Lung (tissue), 17 donors: ENCODE measurements at places on chromosomes 2 and 18.

- DNase-seq: no peak
These were observed 41.0 kb upstream of the GPR17 start for GRCh38 chr2:127604986-127605385.

DNA sequence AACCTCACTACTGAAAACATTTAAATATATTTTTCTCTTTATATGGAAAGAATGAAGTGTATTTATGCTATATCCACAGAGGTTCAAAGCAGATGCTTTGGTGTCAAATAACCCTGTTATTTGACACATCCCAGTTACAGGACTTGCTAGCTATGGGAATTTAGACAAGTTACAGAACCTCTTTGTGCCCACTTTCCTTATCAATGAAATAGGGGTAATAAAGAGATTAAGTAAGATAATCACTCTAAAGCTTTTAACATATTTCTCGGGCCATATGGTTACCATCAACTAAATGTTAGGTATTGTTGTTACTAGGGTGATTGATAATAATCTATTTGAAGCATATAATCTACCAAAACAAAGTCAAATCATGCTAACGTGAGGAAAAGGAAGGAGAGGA lies 1660.6 kb upstream of the NXPH2 start:
- no peak for DNase-seq

DNA sequence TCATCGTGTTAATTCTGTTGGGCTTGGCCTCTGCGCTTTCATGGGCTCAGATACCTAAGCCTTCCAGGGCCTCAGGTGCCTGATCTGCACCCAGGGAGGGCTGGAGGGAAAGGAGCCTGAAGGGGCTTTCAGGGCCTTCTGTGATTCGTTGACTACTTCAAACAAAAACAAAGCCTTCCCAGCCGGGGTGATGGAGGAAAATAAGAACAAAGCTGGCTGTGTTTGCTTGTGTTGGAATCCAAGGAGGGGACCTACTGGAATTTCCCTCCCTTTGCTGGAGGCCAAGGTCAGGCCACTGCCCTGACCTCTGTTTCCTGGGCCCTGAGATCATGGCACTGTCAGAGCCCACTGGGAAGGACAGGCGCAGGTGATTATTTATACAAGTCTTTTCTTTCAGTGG lies 135.3 kb downstream of the KLHL29 start:
- no peak for DNase-seq

DNA sequence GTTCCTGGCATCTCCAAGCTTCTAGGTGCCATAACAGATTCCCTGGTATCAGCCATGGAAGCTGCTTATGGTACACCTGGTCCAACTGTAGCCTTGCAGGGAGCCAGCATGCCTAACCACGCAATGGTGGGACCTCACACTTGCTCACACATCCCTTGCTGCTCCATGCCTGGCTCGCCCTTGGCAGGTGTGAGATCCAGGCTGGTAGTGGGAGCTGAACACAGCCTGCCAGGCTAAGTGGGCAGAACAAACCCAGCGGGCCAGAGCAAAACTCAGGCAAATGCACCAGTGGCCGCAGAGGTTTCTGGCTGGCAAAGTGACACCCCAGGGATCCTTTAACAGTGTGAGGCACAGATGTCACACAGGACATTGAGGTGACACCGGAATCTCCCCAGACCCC lies 185.8 kb downstream of the NDUFA10 start:
- DNase-seq: no peak

- DNase-seq: no peak
These were observed 42.8 kb upstream of the TPO start for GRCh38 chr2:1370461-1370860.
